ENCODE measurements at places on chromosomes 3 and 15.

- DNase-seq = no peak
Observed at GRCh38 chr15:79064496-79064895, 26.1 kb downstream of the RASGRF1 start.

GRCh38 chr15:40307421-40308211, at the start of gene PLCB2:
Gene PLCB2, minus strand, starts transcription at chr15:40307935. Its CDS starts 263 bp downstream, at chr15:40307672.
- peak; percentile 64 for DNase-seq

- no peak for DNase-seq
Observed at GRCh38 chr3:37626736-37627565, 234.7 kb upstream of the CTDSPL start.

- no peak for DNase-seq
Observed at GRCh38 chr3:10550705-10551104, 45.3 kb upstream of the ATP2B2 start.

DNA sequence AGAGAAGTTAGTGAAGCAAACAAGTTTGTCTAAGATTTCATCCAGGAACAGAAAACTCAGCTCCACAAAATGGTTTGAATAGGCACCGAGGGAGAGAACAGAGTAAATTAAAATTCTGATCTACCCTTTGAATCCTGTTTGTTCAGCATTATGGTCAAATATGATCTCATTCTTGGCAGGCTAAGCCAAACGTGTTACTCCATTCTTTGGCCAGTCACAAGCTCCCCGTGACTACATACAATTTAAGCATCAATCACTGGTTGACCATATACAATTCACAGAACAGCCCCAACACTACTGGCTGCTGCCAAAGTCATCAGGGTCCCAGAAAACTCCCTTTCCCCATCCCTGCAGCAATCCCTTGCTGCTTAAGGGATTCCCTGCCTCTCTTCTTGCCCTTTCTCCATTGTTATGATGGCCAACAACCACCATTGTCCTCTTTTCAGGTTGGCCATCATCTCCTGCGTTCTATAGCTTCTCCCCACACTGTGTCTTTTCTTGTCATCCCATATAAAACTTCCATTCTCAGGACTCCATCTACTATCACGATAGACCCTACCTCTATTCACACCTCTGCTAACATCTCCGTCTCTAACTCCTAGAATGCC, 46.3 kb downstream of the GOLIM4 start:
- no peak for DNase-seq

GRCh38 chr15:60865507-60865906, 363.6 kb downstream of the RORA start:
- DNase-seq = no peak

GRCh38 chr15:66057089-66057488, 187.8 kb downstream of the RAB11A start:
- DNase-seq = no peak

GRCh38 chr3:129461022-129461421, 21.0 kb downstream of the IFT122 start:
- DNase-seq = no peak

DNA sequence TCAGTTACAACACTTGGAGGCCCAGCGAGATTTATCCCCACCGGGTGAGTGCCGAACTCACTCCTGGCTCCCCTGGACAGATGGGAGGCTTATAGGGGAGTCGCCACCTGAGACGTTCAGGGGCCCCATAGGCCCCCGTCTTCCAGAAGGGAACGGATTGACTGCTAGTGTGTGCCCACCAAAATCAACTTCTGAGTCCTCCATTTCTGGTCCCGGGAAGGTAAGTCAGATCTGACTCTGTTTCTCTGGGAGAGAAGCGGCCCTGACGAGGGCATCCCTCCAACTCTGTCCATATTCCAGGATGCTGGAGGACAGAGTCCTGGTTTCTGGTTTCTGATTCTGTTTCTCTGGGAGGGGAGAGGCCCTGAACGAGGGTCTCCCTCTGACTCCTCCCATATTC, 44.3 kb downstream of the ZBTB11 start:
- no peak for DNase-seq

GRCh38 chr3:4985330-4986174, 6.3 kb downstream of the BHLHE40 start:
- DNase-seq = no peak

GRCh38 chr3:158097593-158098308, 8.5 kb downstream of the SHOX2 start:
- peak; percentile 93 for DNase-seq

DNA sequence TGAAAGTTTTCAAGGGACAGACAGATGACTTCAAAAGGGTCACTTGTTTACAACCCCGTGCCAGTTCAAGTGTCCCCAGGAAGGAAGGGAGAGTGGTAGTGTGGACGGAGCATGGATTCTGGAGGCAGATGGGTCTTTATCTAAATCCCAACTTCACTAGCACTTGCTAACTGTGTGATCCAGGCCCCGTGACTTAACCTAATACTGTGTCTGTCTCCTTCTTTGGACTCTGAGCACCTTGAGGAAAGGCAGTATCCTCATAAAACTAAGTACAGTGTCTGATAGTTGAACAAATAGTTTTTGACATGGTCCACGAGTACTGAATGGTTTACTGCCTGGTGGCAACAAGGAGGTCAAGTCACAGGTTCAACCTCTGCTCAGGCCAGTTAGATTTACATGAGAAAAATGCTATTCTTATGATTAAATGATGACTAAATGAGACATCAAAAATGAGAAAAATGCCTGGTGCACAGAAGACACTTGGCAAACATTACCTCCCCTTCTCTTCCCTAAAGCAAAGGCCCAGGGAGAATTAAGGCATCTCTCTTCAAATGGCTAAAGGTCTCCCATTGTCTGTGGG, 48.9 kb downstream of the ABCC5 start:
- DNase-seq = no peak

DNA sequence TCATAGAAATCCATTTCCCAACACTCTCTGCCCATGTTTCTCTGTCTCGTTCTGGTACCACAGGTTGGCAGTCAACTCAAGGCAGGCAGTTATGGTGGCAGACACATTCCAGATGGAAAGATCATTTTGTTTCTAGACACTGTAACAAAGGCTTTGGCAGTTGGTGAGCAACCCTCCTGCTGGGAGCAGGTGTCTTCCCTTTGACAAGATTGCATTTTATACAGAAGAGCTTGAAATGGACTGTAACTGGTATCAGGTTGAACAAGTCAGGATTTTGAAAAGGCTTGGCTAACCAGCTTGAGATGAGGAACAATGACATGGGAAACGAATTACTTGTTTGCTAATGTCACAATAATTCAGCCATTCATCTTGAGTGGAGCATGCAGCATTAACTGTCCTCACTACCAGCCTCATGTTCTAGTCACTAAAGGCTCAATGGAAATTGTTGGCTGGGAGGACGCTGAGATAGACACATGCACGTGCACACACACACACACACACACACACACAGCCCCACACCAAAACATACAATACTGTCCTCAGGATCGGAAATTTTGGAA, 170.0 kb downstream of the SEMA6D start:
- no peak for DNase-seq

DNA sequence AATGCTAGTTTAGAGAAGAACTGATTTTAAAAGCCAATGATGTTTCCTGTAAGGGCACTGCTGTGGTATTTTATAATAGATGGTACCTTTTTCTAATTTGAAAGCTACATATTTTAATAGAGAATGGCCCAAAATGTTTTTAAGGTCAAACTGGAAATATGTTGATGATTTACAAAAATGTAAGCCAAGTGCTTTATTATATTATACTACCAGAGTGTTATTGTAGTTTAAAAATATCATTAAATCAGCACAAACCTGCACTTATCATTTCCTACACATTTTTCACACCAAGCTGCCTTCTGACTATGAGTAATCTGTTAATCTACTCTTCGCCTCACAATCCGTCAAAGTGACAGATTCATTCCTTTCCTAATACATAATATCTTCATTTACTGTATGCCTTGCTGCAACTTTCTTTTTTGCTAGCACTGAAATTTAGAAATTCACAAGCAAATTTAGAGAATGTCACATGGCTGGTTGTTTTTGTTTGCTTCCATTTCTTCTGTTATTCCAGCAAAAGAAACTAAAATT, 126.4 kb upstream of the FAM3D start:
- DNase-seq = no peak

- DNase-seq = no peak
Observed at GRCh38 chr3:108283006-108283405, 13.3 kb upstream of the HHLA2 start.

DNA sequence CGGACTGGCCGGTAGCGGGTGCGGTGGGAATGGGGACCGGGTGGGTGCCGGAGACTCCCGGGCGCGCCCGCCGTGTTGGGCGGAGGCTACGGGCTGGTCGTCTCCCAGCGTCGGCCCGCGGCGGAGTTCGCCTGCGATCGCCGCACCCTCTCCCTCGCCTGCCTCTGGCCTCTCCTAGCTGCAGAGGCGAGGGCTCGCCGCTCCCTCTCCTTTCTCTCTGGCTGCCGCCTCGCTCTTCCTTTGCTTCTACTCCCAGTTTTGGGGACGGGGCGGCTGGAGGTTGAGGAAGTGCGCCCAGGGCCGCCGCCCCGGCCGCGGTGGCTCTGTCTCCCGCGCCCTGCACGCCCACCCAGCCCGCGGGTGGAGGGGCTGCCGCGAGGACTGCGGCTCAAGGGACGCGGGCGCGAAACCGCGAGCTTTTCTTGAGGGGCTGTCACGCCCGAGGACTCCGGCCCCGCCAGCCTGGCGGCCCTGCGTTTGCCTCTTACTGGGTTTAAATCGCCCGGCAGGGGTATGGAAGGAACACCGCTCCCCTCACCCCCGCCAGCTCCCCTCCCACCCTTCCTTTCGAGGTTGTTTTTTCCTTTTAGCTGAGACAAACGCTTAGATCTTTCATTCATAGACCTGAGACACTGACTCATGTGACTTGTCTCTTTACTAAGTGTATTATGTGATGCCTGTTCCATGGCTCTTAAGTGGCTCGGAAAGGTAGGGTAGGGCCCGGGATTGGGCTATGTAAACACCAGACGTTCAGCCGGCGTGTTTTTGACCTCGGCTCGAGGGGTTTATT, 654 bp downstream of the PIK3CA start:
- peak; percentile 53 for DNase-seq

- DNase-seq = no peak
Observed at GRCh38 chr3:28547677-28548076, 199.1 kb upstream of the AZI2 start.

DNA sequence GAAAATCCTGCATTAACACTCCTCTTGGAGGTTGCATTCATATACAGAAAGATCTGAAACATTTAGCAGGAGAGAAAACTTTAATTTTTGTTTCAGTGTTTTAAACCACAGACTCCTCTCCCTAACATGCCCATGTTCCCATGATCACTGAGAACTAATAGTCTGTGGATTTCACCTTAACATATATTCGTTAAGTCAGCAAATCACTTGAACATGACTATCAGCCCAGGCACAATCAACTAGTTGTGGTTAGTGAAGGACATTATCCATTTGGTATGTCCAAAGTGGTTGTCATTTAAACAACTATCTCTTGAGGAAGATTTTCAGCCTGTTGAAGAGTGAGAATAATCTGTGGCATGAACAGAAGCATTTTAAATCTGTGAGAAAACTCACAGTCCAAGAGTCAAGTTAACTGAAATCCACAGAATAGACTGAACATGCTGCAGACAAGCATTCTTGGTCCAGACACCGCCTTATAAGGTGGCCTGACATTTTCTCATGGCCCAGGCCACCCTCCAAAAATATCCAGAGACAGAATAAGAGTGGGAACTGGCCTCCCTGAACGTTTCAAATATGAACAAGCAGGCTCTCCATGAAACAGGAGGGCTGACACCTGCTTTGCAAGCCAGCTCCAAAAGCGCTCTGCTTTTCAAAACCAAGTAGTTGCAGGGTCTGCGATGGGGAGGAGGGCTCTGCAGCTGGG, 39.9 kb upstream of the ADCY5 start:
- DNase-seq = no peak

- peak; percentile 34 for DNase-seq
Observed at GRCh38 chr3:63908081-63908736, 4.0 kb downstream of the SCAANT1 start.

- DNase-seq = no peak
Observed at GRCh38 chr15:66876731-66877476, 174.9 kb downstream of the SMAD6 start.

DNA sequence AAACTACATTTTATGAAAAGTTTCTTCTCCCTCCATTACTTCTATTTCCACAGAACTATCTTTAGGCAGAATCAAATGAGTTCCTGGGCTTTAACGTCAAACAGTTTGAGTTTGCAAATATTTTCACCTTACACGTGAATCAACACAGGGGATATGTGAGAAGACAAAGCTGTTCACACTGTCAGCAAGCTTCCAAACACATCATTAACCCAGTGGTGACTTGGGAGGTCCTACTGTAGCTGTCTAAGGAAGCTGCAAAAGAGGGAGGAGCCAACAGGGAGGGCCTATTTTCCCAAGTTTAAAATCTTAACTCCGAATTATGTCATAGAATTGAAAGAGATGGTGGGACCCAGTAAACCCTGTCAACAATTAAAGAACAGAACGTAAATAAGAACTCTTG, 337.8 kb upstream of the DNAJC19 start:
- peak; percentile 18 for DNase-seq

- peak; percentile 75 for DNase-seq
Observed at GRCh38 chr15:62482785-62483429, 317.8 kb upstream of the C2CD4B start.

GRCh38 chr15:41901431-41901830, 7.6 kb upstream of the SPTBN5 start:
- no peak for DNase-seq

GRCh38 chr3:37179144-37179967, 5.0 kb upstream of the LRRFIP2 start:
- no peak for DNase-seq

- DNase-seq = no peak
Observed at GRCh38 chr3:71903112-71903495, 118.2 kb upstream of the PROK2 start.

DNA sequence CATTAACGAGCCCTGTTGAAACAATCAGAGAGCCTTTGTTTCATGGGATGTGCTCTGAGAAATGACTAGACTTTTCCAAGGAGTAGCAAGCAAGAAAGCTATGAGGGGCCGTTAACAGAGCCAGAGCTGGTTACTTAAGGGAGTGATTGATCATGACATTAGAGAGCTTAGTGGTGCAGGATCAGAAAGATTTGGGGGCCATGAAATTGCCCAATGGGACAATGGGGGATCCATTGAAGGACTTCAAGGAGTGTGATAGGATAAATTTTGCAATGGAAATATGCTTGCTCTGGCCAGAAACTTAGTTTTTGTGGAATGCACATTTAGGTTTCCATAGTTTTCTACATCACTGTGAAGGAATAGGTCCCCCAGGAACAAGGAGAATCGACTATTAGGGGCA, 45.6 kb downstream of the LRRC3B start:
- DNase-seq = no peak

GRCh38 chr3:125337506-125337905, 37.6 kb downstream of the ZNF148 start:
- no peak for DNase-seq

DNA sequence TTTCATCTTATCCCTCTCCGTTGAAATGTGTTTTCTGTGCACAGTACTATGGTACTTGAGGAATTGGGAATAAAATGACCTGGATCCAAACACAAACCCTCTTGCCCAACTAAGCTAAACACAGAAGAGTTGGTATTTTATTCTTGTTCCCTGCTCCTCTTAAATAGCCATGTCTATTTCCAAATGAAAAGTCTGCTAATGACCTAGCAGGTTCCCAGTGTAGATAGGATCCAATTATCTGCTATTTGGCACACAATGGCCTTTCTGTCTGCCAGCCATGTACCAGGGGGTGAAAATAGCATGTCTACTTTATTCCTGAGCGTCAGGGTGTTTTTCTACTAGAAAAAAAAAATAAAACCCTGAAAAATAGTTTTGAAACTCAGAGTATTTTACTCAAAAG, 657.0 kb upstream of the NAALADL2 start:
- no peak for DNase-seq
